ENCODE measurements at places on chromosomes 6 and 20. TPM values are rescaled to one million over a fixed set of nuclear protein-coding genes. Genes with fewer than 3 reads are reported as not detected.

DNA sequence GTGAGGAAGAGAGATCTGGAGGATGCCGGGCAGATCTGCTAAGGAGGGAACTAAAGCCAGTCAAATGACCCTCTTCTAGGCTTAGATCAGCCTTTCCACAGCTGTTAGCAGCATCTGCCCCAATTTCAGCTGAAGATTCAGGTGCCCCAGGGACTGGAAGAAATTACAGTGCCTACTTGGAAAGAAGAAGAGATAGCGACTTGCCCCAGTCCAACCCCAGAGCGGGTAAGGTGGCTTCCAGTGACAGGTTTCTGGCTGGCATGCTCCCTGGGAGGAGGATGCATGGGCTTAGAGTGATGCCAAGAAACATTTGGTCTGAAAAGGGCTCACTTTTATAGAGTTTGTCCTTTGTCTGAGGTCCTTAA, 620 bp downstream of the TJAP1 start:
- no peak for DNase-seq

DNA sequence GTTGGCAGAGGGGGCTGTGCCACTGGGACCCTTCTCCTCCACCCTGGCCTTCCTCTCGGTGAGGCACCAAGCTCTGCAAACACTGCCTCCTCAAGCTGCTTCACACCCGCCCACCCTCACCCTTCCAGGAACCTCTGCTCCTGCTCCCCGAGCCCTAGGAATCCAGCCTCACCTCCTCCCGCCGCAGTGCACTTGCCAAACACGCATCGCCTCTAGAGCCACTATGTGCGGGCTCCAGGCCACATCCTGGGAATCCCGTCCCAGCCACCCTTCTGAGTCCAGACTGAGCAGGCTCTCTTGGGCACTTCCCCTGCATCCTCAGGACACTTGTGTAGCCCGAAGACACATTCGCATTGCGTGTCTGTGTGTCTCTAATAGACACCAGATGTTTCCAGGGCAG, 18.5 kb downstream of the PSMG4 start:
- DNase-seq: no peak

LAMA2 gene
- 3.0 TPM for polyA plus RNA-seq

RING1 gene
- polyA plus RNA-seq: 4.4 TPM

MAP3K5 gene
- polyA plus RNA-seq: 5.7 TPM

KCNQ2 gene
- polyA plus RNA-seq: not detected

BCAS1 gene
- polyA plus RNA-seq: 0.02 TPM

TINAG gene
- not detected for polyA plus RNA-seq

RNF182 gene
- polyA plus RNA-seq: not detected

- DNase-seq: no peak
These were observed 257.3 kb upstream of the SULF2 start for GRCh38 chr20:48042628-48043027.
